Fibroblast of gingiva (primary cell): ENCODE measurements at places on chromosomes 4 and X.

DNA sequence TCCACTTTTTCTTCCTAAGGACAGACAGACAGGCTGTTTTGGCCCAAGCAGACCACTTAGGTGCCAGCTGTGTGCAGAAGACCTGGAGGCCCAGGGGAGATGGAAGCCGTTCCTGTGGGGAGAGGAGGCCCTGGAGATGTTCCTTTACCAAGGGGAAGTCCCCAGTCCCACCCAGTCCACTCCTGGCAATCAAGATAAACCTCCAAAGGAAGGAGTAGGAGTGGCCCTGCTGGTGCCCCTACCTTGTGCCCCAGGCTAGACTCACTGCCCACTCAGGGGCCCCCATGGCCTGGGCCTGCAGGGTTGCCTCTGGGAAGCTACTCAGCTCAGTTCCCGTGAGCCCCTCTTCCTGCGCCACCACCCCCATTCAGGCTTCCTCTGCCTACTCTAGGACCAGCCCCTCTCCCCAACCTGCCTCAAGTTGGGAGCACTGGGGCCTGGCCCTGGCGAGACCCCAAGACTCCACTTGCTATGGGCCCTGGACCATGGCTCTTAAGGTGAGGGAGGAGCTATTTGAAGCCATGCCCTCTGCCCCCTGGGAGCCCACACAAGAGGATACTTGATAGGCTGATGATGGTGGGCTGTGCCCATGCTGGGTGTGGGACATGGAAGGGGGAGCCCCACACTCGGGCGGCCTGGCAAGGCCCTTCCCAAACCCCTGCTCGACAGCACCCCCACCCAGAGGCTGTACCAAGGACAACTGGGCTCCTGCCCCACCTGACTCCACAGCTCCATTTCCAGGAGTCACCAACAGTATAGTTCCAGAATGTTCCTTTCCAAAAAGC lies 24.8 kb upstream of the RNF4 start:
- DNase-seq = no peak

DNA sequence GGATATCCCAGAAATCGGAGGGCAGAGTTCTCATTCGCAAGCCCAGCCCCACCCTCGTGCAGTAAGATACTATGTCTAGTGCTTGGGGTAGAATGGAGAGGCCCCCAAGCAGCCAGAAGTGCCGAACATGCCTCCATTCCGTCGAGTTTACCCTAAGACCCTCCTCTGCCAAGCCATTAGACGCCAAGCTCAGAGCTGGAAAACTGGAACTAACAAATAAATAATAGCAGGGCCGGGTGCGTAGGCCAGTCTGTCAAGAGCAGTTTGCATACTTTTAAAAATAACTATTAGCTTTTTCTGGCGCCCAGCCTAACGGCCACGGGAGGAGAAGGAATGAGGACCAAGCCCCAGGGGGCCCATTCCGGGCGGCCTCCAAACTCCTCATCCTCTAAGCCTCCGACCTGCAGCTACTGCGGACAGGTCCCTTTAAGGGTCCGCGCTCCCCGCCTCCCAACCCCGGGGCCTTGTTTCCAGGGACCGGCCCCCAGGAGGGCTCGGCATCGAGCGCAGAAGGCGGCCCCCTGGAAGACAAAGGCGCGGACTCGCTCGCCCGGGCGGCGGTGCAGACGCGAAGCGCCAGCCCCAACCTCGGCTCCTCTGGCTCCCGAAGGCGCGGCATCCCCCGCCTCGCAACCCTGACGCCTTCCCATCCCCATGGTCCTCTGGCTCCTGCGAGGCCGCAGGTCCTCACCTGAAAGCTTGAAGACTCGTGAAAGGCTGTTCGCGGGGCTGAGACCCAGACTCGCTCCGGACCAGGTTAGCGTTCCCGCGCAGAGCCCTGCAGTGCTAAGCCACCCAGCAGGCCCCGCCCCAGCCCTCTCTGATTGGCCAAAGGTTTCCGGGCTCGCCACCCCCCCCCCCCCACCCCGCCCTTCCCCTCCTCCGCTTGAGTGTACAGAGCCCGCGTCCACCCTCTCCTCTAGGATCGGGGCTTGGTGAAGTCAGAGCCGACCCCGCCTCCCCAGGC lies at the start of gene TMSB15A:
Gene TMSB15A, minus strand, starts transcription at position 765 of the 967 bp plus-strand sequence.
- DNase-seq = peak; percentile 0

DNA sequence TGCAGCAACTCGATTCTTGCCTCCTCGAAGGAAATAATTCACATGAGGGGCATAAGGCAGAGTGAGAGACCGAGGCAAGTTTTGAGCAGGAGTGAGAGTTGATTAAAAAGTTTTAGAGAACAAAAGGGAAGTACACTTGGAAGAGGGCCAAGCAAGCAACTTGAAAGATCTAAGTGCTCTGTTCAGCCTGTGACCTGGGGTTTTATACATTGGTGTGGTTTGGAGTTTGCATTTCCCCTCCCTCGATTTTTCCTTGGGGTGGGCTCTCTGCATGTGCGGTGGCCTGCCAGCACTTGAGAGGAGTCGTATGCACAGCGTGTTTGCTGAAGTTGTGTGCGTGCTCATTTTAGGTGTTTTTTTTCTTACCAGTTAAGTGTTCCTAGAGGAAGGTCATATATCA lies 356.4 kb downstream of the KLHL4 start:
- DNase-seq = no peak

- no peak for DNase-seq
Measured at GRCh38 chrX:26670521-26670920, 454.6 kb downstream of the MAGEB5 start.

- DNase-seq = no peak
Measured at GRCh38 chr4:151692821-151693673, 67.8 kb downstream of the GATB start.

GRCh38 chr4:48591372-48591771 lies 101.3 kb downstream of the ZAR1 start:
- DNase-seq = no peak

DNA sequence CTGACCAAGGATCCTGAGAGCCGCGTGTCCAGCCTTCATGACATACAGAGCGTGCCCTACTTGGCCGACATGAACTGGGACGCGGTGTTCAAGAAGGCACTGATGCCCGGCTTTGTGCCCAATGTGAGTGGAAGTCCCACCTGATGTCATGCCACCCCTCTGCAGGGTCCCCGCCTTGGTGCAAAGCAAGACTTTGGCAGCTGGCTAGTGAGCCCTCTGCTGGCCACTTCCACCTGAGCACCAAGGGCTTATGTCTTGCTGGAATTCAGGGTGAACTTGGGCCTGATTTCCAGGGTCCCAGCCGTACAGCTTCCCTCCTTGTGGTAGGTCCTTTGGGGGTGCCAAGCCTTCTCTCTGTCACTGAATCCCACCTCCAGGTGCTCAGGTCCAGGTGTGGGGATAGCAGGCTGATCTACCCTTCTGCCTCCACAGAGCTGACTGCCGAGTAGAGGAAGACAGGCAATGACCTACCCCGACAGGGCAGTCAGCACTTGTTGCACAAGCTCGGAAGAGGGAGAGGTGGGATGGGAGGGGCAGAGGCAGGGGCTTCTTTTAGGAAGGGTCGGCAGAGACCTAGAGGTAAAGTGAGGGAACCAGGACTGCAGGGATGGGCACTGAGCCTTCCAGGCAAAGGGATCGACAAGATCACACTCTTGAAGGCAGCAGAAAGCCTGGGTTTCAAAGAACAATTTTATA lies 248.1 kb downstream of the EVC2 start:
- no peak for DNase-seq

- DNase-seq = no peak
Measured at GRCh38 chrX:43998374-43998773, 25.2 kb upstream of the NDP start.

GRCh38 chr4:33831442-33832066 lies 2412.8 kb downstream of the ARAP2 start:
- DNase-seq = no peak

DNA sequence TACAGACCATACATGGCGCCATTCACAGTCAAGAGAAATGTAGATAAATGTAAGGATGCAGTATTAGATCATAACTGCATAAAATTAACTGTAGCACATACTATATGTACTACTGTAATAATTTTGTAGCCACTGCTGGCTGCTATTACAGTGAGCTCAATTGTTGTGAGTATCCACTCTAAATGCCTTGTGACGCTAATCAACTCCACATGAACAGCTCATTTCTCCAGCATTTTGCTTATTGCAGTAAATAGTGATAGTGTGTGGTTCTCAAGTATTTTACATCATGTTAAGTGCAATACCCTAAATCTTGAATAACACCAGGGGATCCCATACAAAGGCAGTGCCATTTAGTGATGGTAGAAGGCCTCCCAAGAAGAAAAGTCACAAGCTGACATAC lies 21.2 kb downstream of the FGFBP1 start:
- DNase-seq = peak; percentile 28

DNA sequence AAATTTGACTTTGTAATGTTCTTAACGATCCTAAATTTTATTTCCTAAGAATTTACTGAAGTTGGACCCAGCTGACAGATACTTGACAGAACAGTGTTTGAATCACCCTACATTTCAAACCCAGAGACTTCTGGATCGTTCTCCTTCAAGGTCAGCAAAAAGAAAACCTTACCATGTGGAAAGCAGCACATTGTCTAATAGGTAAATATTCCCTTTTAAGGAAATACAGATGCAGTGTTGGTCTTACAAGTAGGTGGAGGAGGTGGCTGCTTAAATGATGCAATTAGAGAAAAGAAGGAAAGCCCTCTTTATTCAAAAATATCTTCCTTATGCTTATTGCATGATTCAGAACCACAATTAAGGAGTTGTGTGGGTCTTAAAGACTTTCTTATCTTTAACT lies 73.5 kb downstream of the RS1 start:
- DNase-seq = no peak

DNA sequence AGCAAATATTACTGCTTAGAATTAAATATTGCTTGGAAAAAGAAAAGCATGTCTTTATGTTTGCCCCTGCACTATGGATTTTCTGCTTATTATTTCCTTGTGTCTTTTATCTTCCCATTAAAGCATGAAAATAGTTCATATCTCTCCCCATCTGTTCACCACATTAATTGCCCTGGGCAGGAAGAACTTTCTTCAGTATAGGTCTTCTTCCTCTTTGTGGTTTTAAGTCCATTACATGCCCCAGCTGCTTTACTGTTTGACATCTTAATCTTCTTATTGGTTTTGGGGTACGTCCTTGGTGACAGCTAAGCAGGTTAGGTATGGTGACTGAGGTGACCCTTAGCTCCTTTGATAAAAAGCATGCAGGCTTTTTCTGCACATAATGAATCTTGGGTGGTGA lies 157.3 kb downstream of the AASDH start:
- DNase-seq = no peak

DNA sequence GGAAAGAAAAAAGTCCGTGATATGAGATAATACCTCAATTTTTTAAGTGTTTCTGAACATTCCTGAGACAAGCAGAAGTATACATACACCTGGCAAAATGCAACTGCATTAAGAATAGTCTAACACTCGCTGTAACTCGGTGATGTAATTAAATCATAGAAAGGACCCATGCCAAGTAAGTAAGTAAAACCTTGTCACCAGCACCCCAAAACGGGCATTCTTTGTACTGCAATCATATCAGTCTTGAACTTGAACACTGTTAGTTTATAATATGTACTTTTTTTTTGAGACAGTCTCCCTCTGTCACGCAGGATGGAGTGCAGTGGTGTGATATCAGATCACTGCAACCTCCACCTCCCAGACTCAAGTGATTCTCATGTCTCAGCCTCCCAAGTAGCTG lies 47.4 kb downstream of the SMIM14 start:
- no peak for DNase-seq

DNA sequence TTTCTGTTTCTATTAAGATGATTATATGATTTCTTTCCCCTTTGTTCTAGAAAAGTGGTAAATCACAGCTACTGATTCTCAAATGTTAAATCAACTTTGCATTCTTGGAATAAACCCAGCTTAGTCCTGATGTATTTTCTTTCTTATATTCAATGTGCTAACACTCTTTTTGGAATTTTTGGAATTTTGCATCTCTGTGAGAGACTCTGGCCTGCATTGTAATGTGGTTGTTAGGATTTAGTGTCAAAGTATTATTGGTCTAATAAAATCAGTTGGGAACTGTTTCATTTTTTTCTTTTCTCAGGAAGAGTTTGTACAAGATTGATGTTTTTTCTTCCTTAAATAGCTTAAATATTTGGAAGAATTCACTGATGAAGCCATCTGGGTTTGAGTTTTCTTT lies 109.6 kb downstream of the KIT start:
- no peak for DNase-seq

DNA sequence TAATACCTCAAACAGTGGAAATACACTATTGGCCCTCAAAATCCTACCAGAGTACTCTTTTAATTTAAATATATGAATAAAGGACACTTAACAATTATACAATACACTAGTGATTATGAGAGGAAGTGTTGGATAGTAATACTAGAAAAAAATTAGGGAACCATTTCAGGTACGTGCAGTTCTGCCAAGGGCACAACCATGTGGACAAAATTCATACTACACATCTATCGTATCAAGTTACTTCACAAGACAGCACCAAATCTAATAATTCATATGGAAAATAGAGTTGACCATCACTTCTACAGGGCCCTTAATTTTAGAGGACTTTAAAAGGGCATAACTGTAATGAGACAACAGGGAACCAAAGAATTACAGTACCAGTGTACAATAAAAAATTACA lies 69.2 kb upstream of the ZCCHC13 start:
- no peak for DNase-seq

- no peak for DNase-seq
Measured at GRCh38 chr4:132382243-132382642, 766.9 kb upstream of the PCDH10 start.

DNA sequence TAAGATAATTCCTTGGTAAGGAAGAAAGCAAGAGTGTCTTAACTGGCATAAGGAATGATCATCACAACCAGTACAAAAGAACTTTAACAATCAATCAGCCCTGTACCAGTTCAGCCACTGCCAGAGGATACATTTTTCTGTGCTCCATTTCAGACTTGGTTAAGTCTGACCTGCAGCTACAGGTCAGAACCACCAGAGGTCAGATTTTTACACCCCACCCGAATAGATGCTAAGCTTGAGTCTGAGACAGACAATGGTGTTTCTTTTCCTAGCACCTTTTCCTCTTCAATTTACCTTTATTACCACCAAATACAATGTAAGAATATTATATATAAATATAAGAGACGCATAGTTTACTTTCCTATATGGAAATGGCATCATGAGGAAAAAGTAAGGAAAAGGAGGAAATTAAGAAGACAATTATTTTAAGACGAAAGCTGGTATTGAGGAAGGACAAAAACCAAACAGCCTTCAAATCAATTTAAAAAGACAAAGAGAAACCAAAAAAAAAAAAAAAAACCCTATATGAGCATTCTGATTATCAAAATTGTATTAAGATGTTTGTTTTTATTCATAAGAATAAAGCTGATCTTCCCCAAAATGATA lies 215.3 kb upstream of the TTC29 start:
- peak; percentile 54 for DNase-seq

GRCh38 chrX:40483502-40483901 lies 97.3 kb upstream of the ATP6AP2 start:
- no peak for DNase-seq

DNA sequence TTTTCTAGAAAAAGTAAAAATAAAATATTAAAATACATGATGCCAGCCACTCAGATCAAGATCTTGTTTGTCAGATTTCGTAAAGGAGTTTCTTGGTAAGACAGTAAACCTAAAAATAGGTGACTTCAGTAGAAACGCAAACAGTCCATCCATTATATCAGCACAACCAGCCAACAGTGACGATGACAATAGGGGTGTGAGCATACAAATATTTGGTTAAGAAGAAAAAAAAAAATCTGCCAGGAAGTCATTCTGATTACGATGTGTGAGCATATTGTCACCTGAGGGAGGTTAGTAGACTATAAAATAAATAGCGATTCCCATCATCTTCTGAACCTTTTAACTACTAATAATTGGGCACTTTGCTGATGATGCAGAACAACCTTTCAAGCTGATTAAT lies 37.6 kb downstream of the SLC7A11 start:
- DNase-seq = no peak

- DNase-seq = peak; percentile 59
Measured at GRCh38 chrX:154734061-154734781, 16.7 kb downstream of the GAB3 start.

- no peak for DNase-seq
Measured at GRCh38 chr4:127131527-127131926, 501.2 kb upstream of the INTU start.
